ENCODE measurements at places on chromosomes 6 and 20.
A peak's percentile ranks its signal among the peaks of the same experiment; 100 is the strongest.

DNA sequence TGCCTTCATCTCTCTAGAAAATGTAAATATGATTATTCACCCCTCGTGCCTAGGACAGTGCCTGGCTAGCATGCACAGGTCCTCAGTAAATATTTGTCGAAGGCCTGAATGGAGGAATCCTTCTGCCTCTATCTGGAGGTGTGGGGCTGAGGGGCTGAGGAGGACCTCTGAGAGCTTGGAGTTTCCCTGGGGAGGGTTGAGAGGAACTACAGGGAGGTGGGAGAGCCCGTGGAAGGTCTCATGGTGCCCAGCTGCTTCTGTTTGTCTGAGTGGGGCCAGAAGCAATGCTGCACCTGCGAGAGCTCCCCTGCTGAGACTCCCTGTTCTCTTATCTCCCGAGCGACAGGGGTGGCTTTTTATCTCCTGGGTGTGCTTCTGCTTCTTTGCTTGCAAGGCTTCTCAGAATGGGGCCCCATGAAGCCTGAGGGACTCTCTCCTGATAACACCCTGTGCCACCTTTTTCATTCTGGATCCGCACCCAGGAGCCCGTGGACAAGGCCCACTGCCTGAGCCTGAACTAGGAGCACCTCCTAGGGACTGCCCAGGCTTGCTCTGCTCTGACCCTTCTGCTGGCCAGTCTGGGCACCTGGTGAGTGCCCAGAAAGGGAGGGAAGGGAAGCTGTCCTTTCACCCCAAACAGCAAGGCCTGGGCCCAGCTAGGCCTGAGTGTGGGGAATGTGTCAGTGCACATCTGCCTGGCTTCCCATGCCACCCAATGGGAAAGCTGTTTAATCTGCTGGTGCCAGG, 2.4 kb downstream of the SLC29A1 start:
- no peak for DNase-seq

GRCh38 chr6:52728394-52728793, 34.9 kb downstream of the GSTA2 start:
- DNase-seq: no peak

GRCh38 chr6:36855750-36856149, 16.5 kb upstream of the CPNE5 start:
- no peak for DNase-seq

DNA sequence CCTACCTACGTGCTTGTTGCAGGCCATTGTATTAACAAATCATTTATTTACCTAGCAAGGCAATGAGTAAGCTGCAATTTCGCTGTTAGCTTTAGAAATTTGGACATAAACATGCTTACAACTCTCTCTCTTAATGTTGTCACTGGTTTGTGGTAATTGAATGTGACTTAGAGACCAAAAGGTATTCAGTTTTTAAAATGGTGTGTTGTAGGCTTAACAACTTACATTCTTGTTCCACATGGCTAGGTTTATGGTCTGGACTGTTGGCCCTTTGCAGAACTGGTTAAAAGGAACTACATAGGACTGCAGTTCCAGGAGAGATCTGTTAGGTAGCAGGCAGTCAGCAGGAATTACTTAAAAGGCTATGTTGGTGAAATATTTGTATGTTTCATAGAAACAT, 10.3 kb upstream of the CTAGE9 start:
- peak; percentile 59 for DNase-seq

DNA sequence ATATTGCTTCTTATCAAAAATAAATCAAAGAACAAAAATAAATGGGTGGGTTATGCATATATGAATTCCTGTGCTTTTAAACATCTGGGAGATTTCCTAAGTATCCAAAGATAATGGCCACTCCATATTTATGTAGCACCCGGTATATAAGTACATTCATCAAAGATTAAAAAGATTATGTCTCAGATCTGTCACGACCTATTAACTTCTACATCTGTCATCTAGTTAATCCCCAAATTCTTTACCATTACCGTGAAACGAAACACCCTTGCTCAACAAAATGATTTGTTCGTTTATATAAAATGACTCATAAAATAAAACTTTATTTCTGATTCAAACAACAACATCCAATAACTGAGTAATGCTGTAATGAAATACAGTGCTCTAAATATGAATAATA, 64.8 kb upstream of the FOXQ1 start:
- DNase-seq: no peak

DNA sequence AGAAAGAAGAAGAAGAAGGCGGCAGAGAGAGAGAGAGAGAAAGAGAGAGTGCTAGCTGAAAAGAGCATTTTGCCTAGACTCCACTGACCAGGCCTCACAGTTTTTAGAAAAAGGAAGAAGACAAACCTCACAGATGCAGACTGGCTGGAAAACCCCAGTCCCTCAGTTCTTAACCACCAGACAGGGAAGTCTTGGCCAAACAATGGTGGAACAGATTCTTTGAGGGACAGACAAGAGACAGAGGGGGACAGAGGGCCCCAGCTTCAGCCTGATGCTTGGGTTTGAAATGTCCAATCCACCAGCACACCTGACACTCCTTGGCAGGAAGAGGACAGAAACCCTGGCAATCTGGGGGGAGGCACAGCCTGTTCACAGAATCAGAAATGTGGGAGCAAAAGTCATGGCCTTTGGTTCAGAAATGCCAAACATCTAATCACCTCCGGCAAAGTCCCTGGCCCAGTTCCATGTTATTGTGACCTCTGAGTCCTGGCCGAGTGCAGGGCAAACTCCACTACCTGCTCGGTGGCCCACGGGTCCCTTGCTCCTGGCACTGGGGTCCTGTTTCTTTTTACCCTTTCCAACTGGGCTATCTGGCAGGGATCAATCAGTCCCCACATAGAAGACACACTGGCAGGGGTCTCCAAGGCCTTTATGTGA, 235.2 kb downstream of the LY86 start:
- DNase-seq: no peak

DNA sequence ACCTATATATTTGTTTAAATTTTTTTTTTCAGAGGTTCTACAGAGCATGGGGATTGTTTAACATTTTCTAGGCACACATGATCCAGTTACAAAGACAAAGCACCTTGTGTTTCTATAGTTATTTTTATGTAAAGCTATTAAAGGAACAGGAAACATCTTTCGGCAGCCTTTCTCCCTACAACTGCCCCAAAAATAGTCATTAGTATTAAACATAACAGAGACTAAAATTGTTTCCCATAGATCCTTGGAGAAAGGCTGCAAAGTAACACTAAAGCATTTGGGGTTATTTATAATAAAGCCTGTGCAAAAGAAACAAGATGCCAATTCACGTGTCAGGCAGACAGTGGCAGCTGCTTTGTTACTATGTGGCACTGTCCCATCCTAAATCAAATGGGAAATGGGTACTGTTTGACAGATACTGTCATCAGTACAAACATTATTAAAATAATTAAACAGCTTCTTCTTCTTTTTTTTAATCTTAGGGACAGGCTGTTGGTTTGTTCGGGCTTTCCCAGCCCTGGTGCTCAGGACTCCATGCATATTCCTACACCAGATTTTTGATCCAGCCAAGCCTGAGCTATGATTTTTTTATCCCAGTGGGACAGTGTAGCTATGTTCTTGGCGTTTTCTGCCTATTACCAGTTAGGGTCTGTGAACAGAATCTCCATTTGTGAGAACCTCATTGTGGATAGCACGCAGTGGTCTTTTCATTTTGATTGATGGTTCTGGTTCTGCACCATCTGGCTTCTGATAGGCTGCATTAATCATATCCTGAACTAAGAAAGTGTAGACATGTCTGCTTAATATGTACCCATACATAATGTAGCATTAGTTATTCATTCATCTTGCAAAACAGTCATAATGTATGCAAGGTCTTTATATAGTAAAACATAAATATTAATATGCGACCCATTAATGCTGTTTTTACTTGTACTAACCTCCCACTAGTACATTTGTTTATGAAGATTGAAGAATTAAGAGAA, 460.4 kb upstream of the SOX4 start:
- DNase-seq: no peak
